ENCODE measurements at places on chromosomes 6 and 20.

- DNase-seq: no peak
These were observed 26.2 kb downstream of the NTSR1 start for GRCh38 chr20:62734881-62735280.

GRCh38 chr20:51420111-51420510, 122.4 kb downstream of the NFATC2 start:
- DNase-seq: no peak

- DNase-seq: no peak
These were observed 212.2 kb upstream of the HDDC2 start for GRCh38 chr6:125513978-125514377.

DNA sequence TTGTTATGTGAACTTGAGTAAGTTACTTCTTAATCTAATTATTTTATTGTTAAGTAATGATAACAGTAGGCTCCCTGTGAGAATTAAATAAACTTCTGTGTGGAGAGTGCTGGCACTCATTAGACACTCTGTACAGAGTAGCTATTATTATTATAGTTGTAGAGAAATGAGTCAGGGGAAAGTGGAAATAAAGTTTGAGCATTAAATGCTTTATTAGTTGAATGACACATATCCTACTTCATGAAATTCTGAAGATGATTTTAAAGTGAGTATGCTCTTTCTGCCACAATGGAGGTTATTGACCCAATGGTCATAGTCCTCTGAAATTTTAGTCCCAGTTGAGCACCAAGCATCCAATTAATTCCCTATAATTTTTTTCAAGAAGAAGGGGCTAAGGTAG, 5.9 kb downstream of the ECI2 start:
- DNase-seq: no peak

DNA sequence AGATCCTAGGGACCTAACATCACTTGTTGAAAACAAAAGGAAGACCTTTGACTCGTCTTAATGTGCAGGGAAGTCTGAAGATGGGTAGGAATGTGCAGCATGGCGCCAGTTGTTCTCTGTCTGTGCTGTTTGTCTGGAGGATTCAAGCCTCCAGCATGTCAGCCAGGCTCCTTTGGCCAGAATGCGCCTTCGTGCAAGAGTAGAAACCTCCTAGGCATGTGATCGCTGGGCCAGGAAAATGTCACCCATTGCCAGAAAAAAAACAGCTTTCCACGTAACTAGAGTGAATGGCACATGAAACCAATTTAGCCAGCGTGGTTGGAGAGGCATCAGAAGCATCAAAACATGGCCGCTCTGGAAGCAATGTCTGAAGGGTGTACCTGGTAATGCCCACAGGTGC, 132.7 kb downstream of the EDN1 start:
- DNase-seq: no peak

DNA sequence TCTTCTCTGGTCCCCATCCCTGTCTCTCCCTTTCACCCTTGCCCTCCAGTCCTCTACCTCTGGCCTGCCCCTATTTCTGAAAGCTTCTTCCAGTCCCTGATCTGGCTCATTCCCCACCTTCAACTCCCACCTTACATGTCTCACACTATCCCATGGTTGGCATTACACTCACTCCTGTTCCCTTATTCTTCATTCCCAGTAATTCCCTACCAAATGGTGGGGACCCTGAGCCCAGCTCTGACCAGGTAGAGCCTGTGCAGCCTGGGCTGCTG, 6.4 kb downstream of the TP53INP2 start:
- no peak for DNase-seq

- no peak for DNase-seq
These were observed 855.6 kb downstream of the C6orf118 start for GRCh38 chr6:164453835-164454234.

GRCh38 chr6:88361298-88361697, 195.2 kb upstream of the CNR1 start:
- no peak for DNase-seq

DNA sequence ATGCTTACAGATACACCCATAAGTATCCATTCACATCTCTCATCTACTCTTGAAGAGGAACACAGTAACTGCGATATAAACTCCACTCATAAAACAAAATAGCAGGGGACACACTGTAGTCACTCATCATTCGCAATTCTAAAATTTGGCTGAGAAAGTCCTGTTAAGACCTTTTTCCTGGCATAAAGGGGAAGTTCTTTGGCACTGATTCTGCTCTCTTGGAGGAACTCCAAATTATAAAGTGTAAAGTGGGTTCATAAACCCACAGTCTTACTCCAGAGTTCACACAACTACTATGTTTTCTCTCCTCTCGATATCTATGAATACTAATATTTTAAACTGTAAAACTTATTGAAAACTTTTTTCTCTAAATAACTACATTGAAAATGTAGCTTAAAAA, 80.6 kb downstream of the ADGB start:
- DNase-seq: no peak

DNA sequence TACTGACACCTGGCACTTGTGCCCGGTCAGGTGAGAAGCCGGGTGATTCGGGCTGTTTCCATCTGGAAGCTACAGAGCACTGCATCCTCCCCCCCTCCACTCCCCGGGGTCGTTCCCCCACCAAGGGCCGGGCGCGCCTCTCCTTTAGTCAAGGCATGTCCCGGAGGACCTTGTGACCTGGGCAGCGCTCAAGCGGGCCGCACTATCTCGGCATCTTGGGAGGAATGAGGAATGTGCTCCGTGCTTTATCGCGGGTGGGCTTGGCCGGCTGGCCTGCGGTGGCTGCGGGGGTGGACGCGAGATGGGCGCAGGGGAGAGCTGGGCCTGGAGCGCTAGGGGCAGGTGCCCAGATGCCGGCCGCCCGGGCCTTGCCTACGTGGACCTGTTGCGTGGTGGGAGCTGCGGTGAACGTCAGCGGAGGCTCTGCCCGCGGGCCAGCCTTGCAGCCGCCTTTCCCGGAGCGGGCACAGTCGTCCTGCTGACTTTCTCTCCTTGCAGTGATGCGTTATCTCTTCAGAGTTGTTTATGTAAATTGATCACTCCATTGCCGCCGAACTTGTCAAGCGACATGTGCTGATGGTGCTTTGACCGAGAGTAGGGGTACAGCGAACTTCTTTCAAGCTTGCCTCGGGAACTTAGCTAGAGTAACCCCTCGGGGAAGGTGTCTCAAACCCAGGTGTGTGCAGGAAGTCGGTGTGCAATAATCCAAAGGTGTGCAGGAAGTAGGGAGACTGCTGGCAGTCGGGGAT, 1.1 kb downstream of the LRRC1 start:
- DNase-seq: peak; percentile 18

GRCh38 chr20:32387252-32387651, 29.1 kb downstream of the ASXL1 start:
- no peak for DNase-seq

- DNase-seq: no peak
These were observed 13.9 kb downstream of the ZNF831 start for GRCh38 chr20:59177266-59178250.

- no peak for DNase-seq
These were observed 94.1 kb downstream of the HIVEP2 start for GRCh38 chr6:142850679-142851423.

- no peak for DNase-seq
These were observed 168.6 kb downstream of the CD83 start for GRCh38 chr6:14286144-14286543.

GRCh38 chr6:112027942-112028674, 25.8 kb upstream of the CCN6 start:
- DNase-seq: no peak

GRCh38 chr6:126064257-126064747, 78.0 kb downstream of the TRMT11 start:
- DNase-seq: no peak

DNA sequence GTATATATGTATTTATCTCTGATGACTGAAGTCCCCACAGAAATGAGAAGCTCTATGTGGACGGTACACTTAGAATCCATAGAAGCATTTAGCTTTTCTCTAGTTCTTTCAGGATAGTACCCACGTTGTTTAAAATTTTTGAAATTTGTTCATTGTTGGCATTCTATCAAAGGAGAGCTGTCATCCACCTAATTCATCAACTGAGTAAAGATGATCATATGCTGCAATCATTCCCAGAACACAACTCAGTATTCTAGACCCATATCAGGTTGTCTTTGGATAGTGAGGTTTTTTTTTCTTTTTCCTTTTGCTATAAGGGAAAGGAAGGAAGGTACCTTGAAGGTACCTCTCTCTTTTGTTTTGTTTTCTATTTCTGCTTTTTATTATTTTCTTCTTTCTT, 9.3 kb downstream of the SERAC1 start:
- no peak for DNase-seq

- no peak for DNase-seq
These were observed 643 bp downstream of the DLGAP4 start for GRCh38 chr20:36306553-36307411.

DNA sequence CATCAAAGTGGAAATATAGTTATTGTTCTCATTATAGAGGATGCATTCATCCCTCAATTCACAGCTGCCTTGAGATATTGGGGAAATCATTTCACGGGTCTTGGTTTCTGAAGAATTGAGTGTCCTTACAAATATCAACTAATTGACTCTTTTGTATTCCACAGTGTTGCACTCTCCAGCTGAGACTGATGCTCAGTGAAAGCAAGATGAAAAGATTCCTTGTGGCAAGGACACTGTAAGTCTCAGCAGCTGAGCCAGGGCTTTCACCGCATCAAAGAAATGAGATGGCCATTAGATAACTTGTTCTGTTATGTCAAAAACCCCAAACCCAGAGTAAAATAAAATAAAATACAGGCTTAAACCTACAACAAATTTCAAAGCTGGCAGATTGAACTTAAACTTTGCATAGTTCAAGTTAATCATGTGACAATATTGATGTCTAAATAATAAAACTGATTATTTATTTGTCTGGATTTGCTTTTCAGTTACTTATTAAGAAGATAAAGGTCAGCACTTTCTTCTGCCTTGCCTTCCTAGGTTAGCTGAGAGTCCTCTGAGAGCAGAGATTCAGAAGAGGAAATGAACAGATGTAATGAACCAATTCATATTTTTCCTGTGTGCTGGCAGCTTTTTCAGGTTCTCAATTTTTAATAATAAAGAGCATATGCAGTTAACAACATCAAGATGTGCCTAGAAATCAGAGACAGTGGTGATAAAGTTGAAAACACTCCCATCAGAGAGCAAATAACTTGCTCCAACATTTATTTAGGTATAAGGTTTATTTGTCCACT, 82.4 kb upstream of the SMLR1 start:
- no peak for DNase-seq

DNA sequence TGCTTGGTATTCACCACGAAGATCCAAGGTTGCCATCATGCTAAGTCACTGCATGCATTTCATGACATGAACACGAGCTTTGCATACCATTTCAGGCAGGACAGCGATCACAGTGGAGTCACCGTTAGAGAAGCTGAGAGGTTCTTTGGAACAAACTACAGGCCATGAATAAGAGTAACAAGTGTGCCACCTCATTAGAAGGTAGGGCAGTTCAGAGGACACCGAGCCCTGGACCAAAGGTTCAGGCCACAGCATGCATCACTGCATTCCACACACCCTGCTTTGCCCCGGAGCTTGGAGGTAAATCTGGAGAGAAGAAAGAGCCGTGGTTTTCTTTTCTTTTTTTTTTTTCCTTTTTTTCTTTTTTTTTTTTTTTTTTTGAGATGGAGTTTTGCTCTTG, 66.9 kb upstream of the CDH4 start:
- DNase-seq: no peak

- no peak for DNase-seq
These were observed 2.8 kb upstream of the CYP24A1 start for GRCh38 chr20:54176610-54177009.

DNA sequence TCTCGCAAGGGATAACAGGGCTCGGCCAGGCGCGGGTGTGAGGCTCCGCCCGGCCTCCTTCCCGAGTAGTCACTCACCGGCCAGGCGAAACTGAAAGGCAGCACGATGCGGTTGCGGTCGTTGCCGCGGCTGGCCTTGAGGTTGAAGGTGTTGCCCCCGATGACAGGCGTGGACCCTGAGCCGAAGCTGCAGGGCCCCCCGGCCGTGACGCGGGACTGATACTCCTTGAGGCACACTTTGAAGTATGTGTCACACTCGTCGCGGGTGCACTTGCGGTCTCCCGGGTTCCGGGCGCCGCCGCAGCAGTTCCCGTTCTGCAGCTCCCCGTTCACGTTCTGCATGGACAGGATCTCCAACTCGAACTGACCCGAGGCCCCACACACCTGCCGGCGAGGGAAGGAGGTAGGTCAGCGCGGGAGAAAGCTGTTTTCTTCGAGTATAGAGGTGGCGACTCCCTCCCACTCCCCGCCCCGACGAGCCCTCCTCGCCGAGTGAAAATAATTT, 1.1 kb downstream of the JAG1 start:
- no peak for DNase-seq

DNA sequence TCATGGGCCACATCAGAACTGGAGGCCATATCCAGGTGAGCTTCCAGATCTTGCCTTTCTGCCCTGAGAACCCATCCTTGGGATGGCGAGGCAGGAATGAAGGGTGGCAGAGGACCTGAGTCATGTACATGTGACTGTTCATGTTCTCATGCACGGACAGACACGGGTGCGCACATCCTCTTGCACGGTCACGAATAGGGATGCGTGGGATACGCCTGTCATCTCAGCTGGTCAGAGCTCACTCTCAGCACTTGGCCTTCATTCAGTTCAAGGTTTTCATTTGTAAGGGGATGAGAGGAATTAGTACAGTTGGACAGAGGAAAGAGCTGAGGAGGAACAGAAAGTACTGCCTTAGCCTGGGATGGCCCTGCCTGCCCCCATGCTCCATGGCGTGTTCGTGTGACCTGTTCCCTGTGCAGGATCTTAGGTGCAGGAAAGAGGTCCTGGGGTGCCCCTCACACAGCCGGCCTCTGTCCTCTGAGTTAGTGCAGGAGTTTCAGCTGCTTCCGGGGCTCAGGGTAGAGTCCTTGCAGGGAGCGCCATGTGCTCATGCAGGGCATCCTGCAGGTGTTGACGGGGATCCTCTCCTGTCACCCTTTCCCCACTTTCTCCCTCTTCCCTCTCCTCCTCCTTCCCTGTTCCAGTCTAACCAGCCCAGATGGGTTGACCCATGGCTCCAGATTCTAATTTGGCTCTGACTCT, 173.4 kb downstream of the DTNBP1 start:
- DNase-seq: no peak

- peak; percentile 61 for DNase-seq
These were observed 7.1 kb upstream of the NKX2-2 start for GRCh38 chr20:21520702-21521595.

- peak; percentile 40 for DNase-seq
These were observed 5.8 kb downstream of the DDR1 start for GRCh38 chr6:30889921-30890645.

- DNase-seq: no peak
These were observed 128.4 kb upstream of the ESR1 start for GRCh38 chr6:151679081-151679480.

All from nucleus accumbens (tissue), 56 donors.